HS-27A (cell line): ENCODE measurements at places on chromosomes 12 and 14.
A peak's percentile ranks its signal among the peaks of the same experiment; 100 is the strongest.

DNA sequence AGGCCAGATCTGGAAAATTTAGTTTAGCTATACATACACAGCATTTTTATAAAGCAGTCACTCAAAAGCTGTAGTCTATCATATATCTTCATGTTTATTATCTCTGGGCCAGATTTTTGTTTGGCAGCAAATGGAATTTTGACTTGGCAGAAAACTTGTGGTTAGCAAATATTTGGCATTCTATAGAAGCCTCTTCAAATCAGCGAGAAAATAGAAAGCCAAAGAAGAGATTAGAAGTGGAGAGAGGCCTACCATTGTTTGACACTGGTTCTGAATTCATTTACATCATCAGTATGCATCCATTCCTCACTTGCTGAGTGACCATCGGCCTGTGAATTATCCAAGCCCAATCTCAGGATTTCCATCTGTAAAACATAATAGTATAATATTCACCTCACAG, 1077.6 kb downstream of the GALC start:
- DNase-seq = no peak

DNA sequence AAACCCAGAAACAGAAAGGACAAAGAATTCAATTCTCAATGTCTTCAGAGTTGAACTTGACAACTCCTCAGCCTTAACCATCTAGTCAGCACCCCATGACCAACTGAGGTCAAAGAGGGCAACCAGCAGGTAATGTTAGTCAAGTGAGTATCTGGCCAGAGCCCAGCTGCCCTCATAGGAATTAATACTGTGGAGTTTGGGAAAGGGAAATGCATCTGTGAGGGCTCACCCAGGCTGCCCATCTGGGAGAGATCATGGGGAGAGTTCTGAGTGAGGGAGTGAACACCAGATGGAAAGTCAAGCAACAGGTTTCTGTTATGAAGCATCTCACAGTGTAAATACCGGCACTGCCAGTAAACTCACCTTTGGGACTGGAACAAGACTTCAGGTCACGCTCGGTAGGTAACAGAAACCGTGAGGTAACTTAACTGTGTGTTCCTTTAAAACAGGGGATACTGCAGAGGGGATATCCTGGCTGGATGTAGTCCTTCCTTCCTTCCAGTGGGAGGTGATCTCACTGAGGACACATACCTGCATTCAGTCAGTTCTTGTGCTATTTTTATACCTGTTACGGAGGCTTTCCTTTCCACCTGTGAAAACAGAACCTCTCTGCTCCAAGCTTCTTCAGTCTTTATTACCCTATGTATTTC, 94.4 kb downstream of the DAD1 start:
- no peak for DNase-seq

DNA sequence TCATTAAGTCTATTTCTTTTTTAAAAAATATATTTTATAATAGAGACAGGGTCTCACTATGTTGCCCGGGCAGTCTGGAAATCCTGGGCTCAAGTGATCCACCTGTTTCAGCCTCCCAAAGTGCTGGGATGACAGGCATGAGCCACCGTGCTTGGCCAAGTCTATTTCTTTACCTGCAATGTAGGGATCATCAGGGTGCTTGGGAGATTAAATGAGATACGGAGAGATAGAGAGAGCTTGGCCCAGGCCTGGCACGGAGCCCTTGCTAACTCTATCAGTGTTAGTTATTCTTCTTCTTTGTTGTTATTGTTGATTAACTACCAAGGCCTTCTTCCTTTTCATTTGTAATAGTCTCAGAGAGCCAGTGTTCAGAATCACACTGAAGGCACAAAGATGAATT, 3.1 kb downstream of the CABP1 start:
- no peak for DNase-seq

DNA sequence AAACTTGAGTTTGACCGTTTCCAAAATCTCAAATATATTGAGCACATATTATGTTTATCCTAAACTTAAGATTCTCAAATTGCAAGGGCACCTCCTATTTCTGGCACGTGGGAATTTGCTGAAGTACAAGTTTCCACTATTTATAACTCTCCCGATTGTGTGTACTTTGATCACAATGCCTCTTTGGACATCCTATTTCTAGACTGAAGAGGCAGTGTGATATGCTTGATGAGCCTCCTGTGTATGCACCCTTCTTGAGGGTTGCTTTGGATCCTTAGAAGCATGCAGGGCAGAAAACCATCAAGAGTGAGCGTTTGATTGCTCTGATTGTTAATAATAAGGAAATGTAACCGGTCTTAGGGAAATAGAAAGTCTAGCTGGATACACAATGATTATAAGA, 218.9 kb upstream of the RBM19 start:
- DNase-seq = no peak

DNA sequence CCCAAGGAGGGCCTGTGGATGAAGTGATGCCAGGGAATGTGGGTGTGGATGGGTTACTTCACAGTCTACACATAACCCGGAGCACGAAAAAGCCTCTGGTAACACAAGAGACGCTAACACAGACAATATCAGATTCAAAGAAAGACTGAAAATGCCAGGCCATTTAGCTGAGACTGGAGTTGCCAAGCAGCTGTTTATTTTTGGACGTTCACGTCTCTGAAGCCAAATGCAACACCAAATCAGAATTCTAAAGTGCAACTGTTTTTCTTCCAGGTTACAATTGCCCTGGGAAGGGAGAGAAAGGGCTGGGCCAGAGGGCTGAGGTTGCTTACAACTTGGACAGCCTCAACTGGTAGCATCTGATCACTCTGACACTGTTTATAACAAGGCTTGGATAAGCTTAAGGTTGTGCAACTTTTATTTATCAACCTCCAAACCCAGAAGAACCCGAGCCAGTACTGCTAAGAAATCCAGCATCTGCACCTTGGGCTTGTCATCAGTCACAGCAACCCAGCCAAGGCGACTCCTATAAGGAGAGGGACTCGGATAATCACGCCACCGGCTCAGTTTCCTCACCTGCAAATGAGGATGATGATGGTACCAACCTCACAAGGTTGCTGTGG, 24.8 kb downstream of the NUAK1 start:
- DNase-seq = no peak

DNA sequence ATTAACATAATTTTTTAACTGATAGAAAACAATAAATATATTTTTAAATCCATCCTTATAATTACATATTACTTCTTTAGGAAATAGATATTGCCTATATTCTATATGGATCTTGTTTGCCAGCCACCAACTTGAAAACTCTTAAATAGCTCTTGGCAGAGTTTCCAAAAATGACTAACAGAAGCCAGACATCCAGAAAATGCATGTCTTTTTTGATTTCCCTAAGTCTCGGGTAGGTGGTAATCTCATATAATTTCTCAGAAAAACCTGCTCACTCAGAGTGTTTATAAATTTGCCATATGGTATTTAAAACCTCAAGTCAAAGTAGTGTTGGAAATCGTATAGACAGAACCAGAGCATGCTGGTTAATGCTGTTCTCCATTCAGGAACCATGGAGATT, 360.4 kb upstream of the FOXG1 start:
- peak; percentile 27 for DNase-seq

- DNase-seq = no peak
These were observed 701.2 kb upstream of the FBXO33 start for GRCh38 chr14:40133463-40133862.

GRCh38 chr12:110174373-110174996, 50.3 kb downstream of the IFT81 start:
- DNase-seq = no peak

DNA sequence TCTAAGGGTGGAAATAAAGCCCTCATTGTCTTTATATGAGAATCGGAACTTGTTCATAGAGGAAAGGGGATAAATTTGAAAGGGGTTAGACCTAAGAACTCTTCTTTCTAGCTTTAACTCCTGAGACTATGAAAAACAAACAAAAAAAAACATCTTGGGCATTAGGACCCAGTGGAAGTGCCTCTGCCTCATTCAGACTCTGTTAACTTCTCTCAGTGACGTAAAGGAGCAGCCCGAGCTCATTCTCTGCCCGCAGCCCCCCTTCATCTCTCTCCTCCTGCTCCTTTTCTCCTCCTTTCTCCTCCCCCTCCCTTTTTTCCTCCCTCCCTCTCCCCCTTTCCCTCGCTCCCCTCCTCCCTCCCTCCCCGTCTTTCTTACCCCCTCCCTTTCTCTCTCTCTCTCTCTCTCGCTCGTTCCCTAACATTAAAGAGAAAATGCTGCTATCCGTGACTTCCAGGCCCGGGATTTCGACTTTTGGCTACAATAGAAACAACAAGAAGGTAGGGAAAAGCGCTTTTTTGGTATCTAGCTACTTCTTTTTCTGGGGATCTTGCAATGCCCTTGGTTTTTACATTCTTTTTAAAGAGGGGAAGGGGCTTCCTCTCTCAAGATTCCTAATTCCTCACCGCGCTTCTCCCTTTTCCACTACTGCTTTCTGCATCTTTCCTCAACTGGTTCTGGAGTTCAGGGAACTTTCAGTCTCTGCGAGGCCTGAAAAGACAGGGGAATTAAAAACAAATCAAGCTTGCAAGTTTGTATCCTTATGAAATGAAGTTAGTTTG, at the start of gene RBMS2:
Gene RBMS2, plus strand, starts transcription at position 231 of the 782 bp plus-strand sequence. Its CDS starts 204 bp downstream, at position 435.
- DNase-seq = no peak
